ENCODE measurements at places on chromosomes 2 and 18.

DNA sequence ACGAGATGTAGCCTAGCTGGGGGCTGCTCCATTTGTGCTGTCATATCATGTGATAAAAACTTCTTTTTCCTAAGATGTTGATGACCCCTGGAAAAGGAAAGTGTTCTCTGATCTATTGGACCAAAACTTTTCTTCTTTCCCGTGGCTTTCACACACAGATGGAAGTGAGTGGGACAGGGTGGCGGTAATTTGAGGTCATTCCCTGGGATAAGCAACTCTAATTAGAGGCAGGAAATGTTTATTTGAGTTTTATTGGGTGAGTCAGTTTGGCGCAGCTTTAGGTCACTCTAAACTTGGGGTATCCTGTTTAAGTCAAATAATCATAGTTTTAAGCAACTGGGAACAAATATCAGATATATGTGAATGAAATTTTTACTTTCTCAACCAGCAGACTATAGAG lies 221.0 kb upstream of the EPAS1 start:
- no peak for DNase-seq
- no peak overlapping the region for H3K4me3 ChIP-seq
- H3K27me3 ChIP-seq, result no peaks in the 10 kb centered on the region
- H3K36me3 ChIP-seq, result no peaks in the 10 kb centered on the region
- H3K27ac ChIP-seq, result no peak overlapping the region

DNA sequence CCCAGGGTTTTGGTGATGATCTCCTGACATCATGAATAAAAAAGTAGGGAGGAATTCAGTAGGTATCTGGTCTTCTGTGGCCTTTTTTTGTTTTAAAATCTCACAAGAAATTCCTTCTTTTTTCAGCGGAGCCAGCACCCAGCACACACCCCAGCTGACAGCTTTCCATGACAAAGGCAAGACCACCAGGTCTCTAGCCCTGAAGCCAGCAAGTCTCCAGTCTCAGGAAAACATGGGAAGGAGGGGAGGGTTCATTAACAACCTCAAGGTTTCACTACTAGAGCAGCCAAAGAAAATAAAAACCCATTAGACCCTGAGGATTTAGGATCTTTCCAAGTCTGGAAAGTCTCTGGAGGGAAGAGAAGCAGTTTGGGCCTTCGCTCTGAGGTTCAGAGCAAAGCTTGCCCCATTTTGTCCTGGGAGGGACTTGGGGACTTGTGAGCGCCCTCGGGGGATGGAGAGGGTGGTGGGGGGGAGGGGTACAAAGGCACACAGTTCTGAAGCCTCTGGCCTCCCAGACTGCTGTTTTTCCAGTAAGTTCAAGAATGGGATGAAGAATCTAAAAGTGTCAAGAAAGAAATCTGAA lies 9.0 kb downstream of the FOXI3 start:
- H3K4me1 ChIP-seq, result no peaks in the 10 kb centered on the region
- H3K36me3 ChIP-seq, result no peaks in the 10 kb centered on the region
- H3K4me3 ChIP-seq, result no peak overlapping the region
- DNase-seq, result no peak
- H3K27me3 ChIP-seq, result peaks cover 10% of the 10 kb centered on the region

DNA sequence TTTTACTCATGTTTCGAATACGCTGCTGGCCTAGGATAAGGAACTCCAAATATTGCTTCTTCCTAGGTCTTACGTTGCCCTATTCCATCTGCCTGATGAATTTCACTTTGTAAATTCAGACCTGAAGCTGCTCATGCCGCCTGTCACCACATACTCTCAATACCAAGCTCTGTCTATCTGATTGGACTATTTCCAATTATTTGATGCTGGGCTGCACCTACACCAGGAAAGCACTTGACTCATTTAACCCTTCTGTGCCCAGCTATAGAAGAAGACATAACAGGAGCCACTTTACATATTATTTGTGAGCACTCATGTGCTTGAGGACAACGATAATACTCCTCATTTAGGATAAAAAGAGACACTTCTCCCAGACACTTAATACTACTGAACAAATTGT lies 1293.9 kb upstream of the LRRTM1 start:
- H3K36me3 ChIP-seq, result no peaks in the 10 kb centered on the region
- no peak for DNase-seq
- H3K27me3 ChIP-seq, result no peaks in the 10 kb centered on the region
- H3K4me3 ChIP-seq, result no peak overlapping the region
- H3K4me1 ChIP-seq, result no peaks in the 10 kb centered on the region

DNA sequence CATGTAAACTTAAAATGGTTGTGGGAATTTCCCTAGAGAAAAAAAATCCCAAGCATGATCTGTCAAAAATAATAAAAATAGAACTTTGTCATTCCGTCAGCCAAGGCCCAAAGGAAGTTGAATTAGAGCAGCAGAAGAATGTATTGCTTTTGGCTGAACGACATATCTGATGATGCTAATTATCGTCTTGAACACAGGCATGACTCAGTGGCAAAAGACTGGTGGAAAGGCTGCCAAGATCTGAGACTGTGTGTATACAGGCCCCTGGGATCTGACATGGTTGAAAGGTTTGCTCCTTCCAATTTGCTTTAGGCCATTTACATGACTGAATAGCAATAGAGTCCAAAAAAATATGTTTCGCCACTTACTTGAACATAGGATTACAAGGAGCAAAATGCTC lies 1057.1 kb upstream of the CRIM1 start:
- H3K27me3 ChIP-seq, result no peaks in the 10 kb centered on the region
- H3K4me1 ChIP-seq, result no peaks in the 10 kb centered on the region
- DNase-seq, result no peak
- H3K4me3 ChIP-seq, result no peak overlapping the region

- no peak overlapping the region for H3K4me3 ChIP-seq
- H3K27me3 ChIP-seq, result no peaks in the 10 kb centered on the region
- peaks cover 53% of the 10 kb centered on the region for H3K4me1 ChIP-seq
- no peak overlapping the region for H3K27ac ChIP-seq
- DNase-seq, result no peak
These were observed 39.5 kb downstream of the TET3 start for GRCh38 chr2:74024216-74024615.

DNA sequence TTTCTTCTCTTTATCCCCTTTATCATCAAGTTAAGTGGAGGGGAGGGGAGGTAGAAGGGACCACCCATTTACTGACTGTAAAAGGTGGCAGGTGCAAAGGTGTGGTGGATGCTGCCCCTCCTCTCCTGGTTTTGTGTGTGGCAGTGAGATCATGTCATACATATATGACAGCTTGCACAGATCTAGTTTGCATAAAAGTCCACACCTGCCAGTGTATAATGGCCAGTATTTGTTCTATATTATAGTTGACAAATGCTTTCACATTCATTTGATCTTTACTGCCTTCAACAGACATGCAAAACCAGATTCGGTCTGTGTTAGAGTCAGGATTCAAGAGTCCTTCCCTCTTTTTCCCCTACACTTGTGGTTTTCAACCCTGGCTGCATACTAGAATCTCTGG lies 55.1 kb downstream of the TGFA start:
- DNase-seq, result no peak
- H3K4me1 ChIP-seq, result no peaks in the 10 kb centered on the region
- H3K27me3 ChIP-seq, result no peaks in the 10 kb centered on the region

GRCh38 chr2:127085317-127085681 lies 21.7 kb downstream of the BIN1 start:
- peaks cover 73% of the 10 kb centered on the region for H3K4me1 ChIP-seq
- no peak for DNase-seq
- no peaks in the 10 kb centered on the region for H3K27me3 ChIP-seq
- no peak overlapping the region for H3K4me3 ChIP-seq
- no peaks in the 10 kb centered on the region for H3K36me3 ChIP-seq

DNA sequence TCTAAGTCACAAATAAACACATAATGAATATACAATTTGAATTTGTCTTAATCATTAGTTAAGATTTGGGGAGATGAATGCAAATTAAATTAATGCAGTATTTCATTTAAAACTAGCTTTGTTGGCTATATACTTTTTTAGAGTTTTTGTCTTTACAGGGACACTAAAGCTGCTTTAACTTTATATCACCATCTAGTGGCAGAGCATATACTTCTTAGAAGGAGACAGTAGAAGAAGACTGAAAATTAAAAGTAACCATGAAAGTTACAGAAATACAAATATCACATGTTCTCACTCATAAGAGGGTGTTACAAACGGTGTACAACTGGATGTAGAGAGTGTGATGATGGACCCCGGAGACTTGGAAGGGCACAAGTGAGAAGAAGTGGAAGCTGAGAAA lies 268.3 kb upstream of the NETO1 start:
- H3K36me3 ChIP-seq, result no peaks in the 10 kb centered on the region
- no peak overlapping the region for H3K4me3 ChIP-seq
- DNase-seq, result no peak
- no peak overlapping the region for H3K27ac ChIP-seq
- no peaks in the 10 kb centered on the region for H3K4me1 ChIP-seq

GRCh38 chr2:9661261-9661660 lies 30.5 kb upstream of the YWHAQ start:
- no peak for DNase-seq
- H3K27ac ChIP-seq, result no peak overlapping the region
- H3K27me3 ChIP-seq, result no peaks in the 10 kb centered on the region
- H3K36me3 ChIP-seq, result no peaks in the 10 kb centered on the region

GRCh38 chr2:105394951-105395611 lies 3.8 kb downstream of the FHL2 start:
- H3K27ac ChIP-seq, result no peak overlapping the region
- no peak for DNase-seq
- peaks cover 38% of the 10 kb centered on the region for H3K27me3 ChIP-seq

- no peaks in the 10 kb centered on the region for H3K4me1 ChIP-seq
- H3K27me3 ChIP-seq, result no peaks in the 10 kb centered on the region
- no peak for DNase-seq
- H3K27ac ChIP-seq, result no peak overlapping the region
- no peaks in the 10 kb centered on the region for H3K36me3 ChIP-seq
These were observed 152.9 kb downstream of the SPP2 start for GRCh38 chr2:234203135-234203984.

- peaks cover 30% of the 10 kb centered on the region for H3K4me1 ChIP-seq
- H3K27ac ChIP-seq, result no peak overlapping the region
- no peak overlapping the region for H3K4me3 ChIP-seq
- DNase-seq, result no peak
- H3K27me3 ChIP-seq, result no peaks in the 10 kb centered on the region
- no peaks in the 10 kb centered on the region for H3K36me3 ChIP-seq
These were observed 203.5 kb downstream of the LPIN1 start for GRCh38 chr2:11949732-11950523.

GRCh38 chr2:100260712-100261620 lies 61.3 kb downstream of the LONRF2 start:
- H3K27ac ChIP-seq, result no peak overlapping the region
- H3K36me3 ChIP-seq, result no peaks in the 10 kb centered on the region
- no peak overlapping the region for H3K4me3 ChIP-seq
- H3K27me3 ChIP-seq, result no peaks in the 10 kb centered on the region

DNA sequence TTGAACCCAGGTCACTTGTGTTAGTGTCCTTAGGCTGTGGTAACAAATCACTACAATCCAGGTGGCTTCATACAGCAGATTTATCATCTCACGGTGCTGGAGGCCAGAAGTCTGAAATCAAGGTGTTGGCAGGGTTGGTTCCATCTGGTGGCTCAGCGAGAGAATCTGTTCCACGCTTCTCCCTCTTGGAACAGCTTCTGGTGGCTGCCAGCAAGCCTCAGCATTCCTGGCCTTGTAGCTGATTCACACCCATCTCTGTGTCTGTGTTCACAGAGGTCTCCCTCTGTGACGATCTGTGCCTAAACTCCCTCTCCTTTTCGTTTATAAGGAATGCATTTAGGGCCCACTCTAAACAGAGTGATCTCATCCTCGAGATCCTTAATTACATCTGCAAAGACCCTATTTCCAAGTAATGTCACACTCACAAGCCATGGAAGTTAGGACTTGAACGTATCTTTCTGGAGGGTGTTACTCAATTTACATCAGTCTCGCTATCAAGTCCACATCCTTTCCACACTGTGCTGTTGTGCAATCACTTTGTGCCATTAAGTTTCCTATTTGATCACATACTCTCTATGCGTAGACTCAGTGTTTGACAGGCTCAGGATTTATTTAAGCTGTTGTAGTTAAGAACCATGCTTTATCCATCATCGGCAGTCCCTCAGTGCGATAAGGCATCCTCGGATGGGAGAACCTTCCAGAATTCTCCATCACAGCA lies 164.4 kb downstream of the SOCS6 start:
- DNase-seq, result peak; percentile 24
- H3K36me3 ChIP-seq, result no peaks in the 10 kb centered on the region
- H3K4me3 ChIP-seq, result no peak overlapping the region
- no peak overlapping the region for H3K27ac ChIP-seq

- H3K27ac ChIP-seq, result no peak overlapping the region
- no peak overlapping the region for H3K4me3 ChIP-seq
- no peaks in the 10 kb centered on the region for H3K36me3 ChIP-seq
- DNase-seq, result no peak
- H3K27me3 ChIP-seq, result no peaks in the 10 kb centered on the region
- peaks cover 9% of the 10 kb centered on the region for H3K4me1 ChIP-seq
These were observed 20.2 kb upstream of the SFXN5 start for GRCh38 chr2:73091696-73092095.

DNA sequence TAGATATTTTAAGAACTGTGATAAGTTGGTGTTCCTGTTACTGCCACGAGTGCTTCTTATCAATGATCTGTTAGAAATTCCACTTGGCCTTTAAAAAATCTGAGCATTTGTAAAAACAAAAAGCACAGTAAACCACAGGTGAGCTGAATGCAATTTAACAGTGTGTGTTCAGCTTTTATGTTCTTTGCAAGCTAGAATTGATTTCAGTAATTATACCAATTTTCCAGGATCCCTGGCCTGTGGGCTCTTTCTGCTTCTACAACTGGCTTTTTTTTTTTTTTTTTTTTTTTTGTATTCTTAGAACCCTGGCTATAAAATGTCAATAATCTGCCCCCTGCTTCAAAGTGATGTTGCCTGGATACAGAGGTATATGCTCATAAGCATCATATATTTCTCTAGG lies 548.5 kb upstream of the SLC8A1 start:
- no peak overlapping the region for H3K27ac ChIP-seq
- H3K4me3 ChIP-seq, result no peak overlapping the region

DNA sequence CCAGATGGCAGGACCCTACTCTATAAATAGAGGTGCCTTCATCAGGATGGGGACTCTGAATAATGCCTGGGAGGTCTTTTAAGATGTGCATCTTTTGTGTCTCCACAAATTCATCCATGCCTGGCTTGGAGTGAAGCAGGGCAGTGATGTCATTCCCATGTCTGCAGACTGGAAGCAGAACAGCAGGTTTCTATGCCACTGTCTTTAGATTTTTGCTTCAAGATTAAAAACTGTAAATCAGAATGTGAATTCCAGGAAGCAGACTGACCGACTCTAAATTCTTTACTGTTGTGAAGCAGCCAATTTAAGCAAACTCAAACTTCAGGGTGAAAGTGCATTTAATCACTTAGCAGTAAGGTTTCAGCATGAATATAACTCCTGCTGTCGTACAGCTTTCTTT lies 159.3 kb downstream of the SCG2 start:
- no peaks in the 10 kb centered on the region for H3K27me3 ChIP-seq
- H3K4me3 ChIP-seq, result no peak overlapping the region
- no peaks in the 10 kb centered on the region for H3K36me3 ChIP-seq
- no peaks in the 10 kb centered on the region for H3K4me1 ChIP-seq
- no peak overlapping the region for H3K27ac ChIP-seq

- no peak for DNase-seq
- H3K36me3 ChIP-seq, result no peaks in the 10 kb centered on the region
- H3K27ac ChIP-seq, result no peak overlapping the region
- H3K4me3 ChIP-seq, result no peak overlapping the region
These were observed 16.4 kb downstream of the SLC16A14 start for GRCh38 chr2:230052299-230052698.

Data from CD14-positive monocyte (primary cell).